ENCODE measurements at places on chromosomes 4 and X. TPM values are rescaled to one million over a fixed set of nuclear protein-coding genes. Genes with fewer than 3 reads are reported as not detected.
A peak's percentile ranks its signal among the peaks of the same experiment; 100 is the strongest.

DNA sequence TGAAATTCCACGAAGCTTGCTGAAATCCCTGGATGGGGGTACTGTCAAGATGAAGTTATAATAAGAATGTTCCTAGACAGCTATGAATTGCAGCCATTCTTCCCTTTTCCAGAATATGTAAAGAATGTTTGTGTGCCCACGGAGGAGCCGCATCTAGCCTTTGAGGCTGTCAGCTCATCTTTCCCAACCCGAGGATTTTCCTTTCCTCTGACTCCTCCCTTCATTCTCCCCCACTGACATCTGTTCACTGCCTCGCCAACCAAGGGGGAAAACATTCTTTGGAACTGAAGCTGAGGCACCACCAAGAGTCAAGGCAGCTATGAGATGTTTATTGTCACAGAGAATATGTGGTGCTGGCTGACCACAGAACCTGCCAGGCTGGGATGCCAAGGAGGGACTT, 8.8 kb downstream of the NHSL2 start:
- H3K4me3 ChIP-seq = no peak overlapping the region
- no peak for DNase-seq
- no peaks in the 10 kb centered on the region for H3K36me3 ChIP-seq

DNA sequence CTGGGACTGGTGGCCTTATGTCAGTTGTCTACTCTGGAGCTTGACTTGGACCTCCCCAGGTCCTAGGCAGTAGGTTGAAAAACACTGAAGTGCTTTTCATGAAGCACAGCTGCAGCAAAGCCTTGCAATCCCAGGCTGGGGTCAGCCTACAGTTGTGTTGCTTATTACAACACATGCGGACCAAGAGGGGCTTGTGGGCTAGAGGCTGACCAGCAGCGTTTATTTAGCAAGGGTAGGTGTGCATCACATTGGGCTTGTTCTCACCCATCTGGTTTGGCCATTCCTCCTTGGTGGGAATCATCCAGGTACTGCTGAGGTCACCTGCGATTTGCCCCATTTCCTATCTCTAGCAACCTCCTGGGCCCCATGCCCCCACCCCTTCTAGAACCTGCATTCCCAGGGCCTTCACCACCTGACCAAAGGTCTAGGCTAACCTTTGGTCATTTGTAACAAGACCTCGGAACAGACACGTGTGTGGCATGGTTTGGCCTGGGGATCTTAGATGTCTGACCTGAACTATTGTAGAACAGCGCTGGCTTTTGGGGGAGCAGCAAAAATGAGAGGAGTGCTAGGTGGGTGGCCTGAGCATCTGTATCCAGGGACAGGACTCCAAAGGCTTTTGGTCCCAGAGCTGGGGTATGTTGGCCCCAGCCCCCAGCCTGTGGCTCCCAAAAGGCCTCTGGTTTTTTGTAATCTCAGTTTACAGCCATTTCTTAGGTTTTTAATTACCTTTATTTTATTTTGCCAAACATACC, 3.0 kb downstream of the RPL10 start:
- H3K27ac ChIP-seq = peak overlapping the region; percentile 7
- H3K4me1 ChIP-seq = peaks cover 24% of the 10 kb centered on the region
- DNase-seq = no peak
- peaks cover 15% of the 10 kb centered on the region for H3K36me3 ChIP-seq
- no peaks in the 10 kb centered on the region for H3K27me3 ChIP-seq

GRCh38 chr4:47519239-47519883, 34.3 kb downstream of the ATP10D start:
- H3K36me3 ChIP-seq = peaks cover 25% of the 10 kb centered on the region
- no peak overlapping the region for H3K4me3 ChIP-seq
- no peak for DNase-seq
- no peak overlapping the region for H3K27ac ChIP-seq
- H3K4me1 ChIP-seq = peaks cover 18% of the 10 kb centered on the region

DNA sequence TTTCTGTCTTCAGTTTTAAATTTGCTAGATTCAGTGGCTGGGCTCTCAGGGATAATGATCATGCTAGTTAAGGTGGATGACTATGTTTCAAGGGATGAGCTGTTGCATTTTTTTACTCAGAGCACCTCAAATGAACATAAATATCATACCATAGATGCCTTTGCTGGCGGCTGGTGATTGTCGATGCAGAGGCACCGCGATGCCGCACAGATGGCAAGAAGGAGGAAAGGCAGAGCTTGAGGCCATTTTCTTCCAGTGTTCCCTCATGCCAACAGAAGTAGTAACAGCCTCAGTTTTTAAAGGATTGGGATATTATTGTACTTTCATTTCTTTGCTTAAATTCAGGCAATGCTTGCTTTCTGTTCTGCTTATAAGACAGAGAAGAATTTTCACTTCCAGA, 654.7 kb upstream of the IGFBP7 start:
- no peak overlapping the region for H3K4me3 ChIP-seq
- H3K27me3 ChIP-seq = no peaks in the 10 kb centered on the region
- no peaks in the 10 kb centered on the region for H3K4me1 ChIP-seq

DNA sequence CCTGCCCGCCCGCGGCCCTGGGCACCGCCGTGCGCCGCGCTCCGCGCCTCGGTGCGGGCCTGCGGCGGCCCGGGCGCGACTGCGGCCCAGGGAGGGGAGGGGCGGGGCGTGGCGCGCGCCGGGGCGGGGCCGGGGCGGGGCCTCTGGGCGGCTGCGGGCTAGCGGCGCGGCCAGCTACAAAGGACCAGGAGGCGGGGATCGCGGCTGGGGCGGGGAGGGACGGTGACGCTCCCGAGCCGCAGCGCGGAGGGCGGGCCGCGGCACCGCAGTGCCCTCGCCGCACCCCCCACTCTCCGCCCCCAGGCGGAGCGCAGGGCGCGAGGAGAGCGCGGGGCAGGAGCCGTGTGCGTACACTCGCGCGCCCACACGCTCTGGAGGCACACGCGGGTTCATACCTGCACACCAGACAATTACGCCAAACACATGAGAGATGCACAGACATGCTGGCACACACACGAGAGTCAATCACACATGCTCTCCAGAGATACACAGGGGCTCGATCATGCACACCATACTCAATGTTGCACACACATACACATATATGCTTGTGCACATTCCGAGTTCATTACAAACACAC, at the start of gene CRMP1:
Gene CRMP1 (minus strand): TSS at position 83 of the 577 bp plus-strand sequence. CDS start 117 bp downstream, outside the sequence.
- DNase-seq = no peak
- H3K36me3 ChIP-seq = no peaks in the 10 kb centered on the region
- H3K4me1 ChIP-seq = no peaks in the 10 kb centered on the region
- H3K4me3 ChIP-seq = no peak within 1 kb of the TSS
- H3K27ac ChIP-seq = no peak within 1 kb of the TSS

- H3K4me1 ChIP-seq = peaks cover 42% of the 10 kb centered on the region
- peak overlapping the region; percentile 80 for H3K4me3 ChIP-seq
- no peaks in the 10 kb centered on the region for H3K36me3 ChIP-seq
- no peaks in the 10 kb centered on the region for H3K27me3 ChIP-seq
Measured at GRCh38 chrX:44874420-44875184, 1.6 kb downstream of the KDM6A start.

- H3K4me3 ChIP-seq = no peak overlapping the region
- no peak for DNase-seq
- no peaks in the 10 kb centered on the region for H3K27me3 ChIP-seq
- no peaks in the 10 kb centered on the region for H3K36me3 ChIP-seq
- H3K4me1 ChIP-seq = no peaks in the 10 kb centered on the region
- no peak overlapping the region for H3K27ac ChIP-seq
Measured at GRCh38 chrX:67787196-67787595, 243.4 kb downstream of the AR start.

- H3K27me3 ChIP-seq = no peaks in the 10 kb centered on the region
- DNase-seq = no peak
- H3K4me3 ChIP-seq = no peak overlapping the region
- H3K27ac ChIP-seq = no peak overlapping the region
- no peaks in the 10 kb centered on the region for H3K4me1 ChIP-seq
Measured at GRCh38 chr4:144655491-144655890, 9.5 kb downstream of the HHIP start.

GRCh38 chr4:66330125-66330524, 659.8 kb upstream of the EPHA5 start:
- no peaks in the 10 kb centered on the region for H3K27me3 ChIP-seq
- no peaks in the 10 kb centered on the region for H3K4me1 ChIP-seq
- no peak overlapping the region for H3K4me3 ChIP-seq
- no peak for DNase-seq

DNA sequence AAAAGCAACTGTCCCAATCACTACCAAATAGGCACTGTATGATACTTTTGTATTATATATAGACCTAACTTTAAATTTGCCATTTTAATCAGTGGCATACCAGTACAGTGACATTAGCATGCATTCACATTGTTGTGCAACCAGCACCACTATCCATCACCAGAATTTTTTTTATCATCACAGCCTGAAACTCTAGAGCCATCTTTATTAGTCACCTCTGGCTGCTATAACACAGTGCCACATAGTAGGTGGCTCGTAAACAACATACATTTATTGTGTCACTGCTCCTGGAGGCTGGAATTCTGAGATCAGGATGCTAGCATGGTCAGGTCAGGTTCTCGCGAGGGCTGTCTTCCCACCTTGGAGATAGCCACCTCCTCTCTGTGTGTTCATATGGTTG, 188.4 kb upstream of the GALNT7 start:
- no peaks in the 10 kb centered on the region for H3K4me1 ChIP-seq
- no peak overlapping the region for H3K4me3 ChIP-seq

Gene SERPINA7
- not detected for total RNA-seq

Gene ADGRG4
- total RNA-seq = 0.09 TPM

Gene SLC25A31
- total RNA-seq = not detected

Gene DMRTC1
- total RNA-seq = not detected

Gene SMARCA1
- total RNA-seq = 13.3 TPM

Data from spleen (tissue), 13 donors.